Stimulated activated CD8-positive, alpha-beta memory T cell treated with anti-CD3 and anti-CD28 coated beads, Interleukin-15, amount 100 ng/mL, for 4 hours (primary cell): ENCODE measurements at places on chromosomes 3 and 15.

DNA sequence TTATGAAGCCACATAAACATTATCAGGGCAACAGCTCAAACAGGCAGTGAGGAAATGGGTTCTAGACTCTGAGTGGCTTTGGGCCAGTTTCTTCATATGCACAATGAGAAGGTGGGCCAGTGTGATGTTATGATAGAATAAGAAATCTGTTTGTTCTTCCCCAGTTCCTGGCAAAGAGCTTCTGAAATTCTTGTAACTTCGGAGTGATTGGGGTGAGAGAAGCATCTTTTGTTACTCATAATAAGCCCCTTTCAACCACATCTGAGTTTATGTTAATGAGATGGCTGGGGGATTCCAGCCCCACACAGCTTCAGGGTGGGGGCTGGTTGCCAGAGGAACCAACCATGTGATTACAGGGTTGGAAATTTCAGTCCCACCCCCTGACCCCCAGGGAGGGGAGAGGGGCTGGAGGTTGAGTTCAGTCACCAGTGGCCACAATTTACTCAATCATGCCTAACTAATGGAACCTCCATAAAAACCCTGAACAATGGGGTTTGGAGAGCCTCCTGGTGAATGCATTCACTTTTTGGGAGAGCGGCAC is 57.0 kb upstream of the FRMD4B start:
- no peak for DNase-seq

- DNase-seq: no peak
These were observed 172.1 kb upstream of the ADAMTS9 start for GRCh38 chr3:64859625-64860535.

- DNase-seq: no peak
These were observed 74.1 kb downstream of the ARHGAP31 start for GRCh38 chr3:119368298-119368697.

DNA sequence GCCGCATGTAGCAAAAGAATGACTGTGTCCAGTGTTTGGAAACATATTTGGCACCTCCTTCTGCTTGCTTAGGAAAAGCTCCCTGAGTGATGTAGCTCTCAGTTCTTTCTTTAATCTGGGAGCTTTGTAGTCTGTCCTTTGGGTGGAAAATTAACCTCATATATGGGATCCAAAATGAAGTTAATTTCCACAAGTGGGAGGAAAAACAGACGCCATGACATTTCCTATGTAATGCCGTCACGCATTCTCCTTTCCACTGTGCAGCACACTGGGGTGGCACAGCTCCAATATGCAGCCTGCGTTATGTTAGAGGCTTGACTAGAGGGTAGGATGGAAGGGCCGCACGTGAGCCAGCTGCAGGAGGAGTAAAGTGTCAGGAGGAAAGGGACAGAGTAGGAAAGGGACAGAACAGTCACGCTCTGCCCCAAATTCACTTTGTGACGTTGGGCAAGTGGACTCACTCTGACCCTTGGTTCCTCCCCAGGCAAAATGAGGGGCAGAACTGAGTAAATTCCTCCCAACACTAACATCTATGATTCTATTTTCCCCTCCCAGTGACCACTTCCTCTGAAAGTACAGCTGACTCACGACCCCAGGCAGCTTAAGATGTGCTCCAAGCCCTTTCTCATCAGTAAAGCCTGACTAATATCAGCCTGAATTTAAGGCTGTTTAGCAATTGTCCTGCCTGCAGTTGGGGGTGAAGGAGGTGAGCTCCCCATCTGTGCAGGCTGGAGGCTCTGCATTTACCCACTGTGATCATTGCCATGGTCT is 176.5 kb upstream of the PFN2 start:
- DNase-seq: no peak

- DNase-seq: no peak
These were observed 67.2 kb upstream of the BCL6 start for GRCh38 chr3:187812496-187812895.

GRCh38 chr15:63987796-63988378 is 58.4 kb downstream of the DAPK2 start:
- no peak for DNase-seq

DNA sequence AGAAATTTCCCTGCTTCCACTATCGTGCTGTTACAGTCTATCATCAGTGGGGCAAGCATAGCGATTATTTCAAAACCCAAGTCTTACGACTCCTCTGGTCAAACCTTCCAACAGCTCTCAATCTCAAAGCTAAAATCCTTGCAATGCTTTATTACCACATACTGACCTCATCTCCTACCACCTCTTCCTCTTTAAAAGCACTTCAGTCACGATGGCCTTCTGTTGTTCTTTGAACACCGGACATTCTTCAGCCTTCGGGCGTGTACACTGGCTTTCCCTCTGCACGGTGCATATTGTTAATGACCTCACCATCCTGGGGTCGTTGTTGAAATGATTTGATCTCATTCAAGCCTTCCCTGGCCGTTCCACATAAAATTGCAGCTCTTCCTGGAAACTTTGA is 31.1 kb downstream of the MAGEL2 start:
- DNase-seq: no peak

GRCh38 chr3:188060840-188061544 is 93.0 kb upstream of the LPP start:
- DNase-seq: peak; percentile 31
